ENCODE measurements at places on chromosomes 12 and 14. TPM values are rescaled to one million over a fixed set of nuclear protein-coding genes. Genes with fewer than 3 reads are reported as not detected.

- peak; percentile 61 for DNase-seq
These were observed 24.5 kb downstream of the FIGNL2 start for GRCh38 chr12:51823875-51824565.

DNA sequence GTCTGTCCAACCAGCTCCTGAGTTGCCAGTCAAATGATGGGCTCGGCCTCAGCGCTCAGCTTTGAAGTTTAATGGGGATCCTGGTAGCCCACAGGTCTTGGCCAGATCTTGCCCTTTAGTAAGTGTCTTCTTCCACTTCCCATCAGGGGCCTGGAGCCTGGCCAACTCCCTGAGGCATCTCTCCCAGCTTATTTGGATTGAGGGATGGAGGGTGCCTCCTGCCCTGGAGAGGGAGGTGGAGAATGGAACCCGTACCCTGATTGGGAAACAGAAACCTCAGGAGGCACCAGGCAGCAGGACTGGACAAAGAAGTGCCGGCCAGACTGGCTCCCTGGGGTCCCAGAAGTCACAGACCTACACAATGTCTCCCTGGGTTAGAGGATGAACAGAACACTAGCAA, 40.5 kb upstream of the LTBP2 start:
- DNase-seq: no peak

- DNase-seq: no peak
These were observed 4.0 kb downstream of the TRIP11 start for GRCh38 chr14:92035890-92036289.

- no peak for DNase-seq
These were observed 61.3 kb downstream of the ARF6 start for GRCh38 chr14:49954171-49954631.

DNA sequence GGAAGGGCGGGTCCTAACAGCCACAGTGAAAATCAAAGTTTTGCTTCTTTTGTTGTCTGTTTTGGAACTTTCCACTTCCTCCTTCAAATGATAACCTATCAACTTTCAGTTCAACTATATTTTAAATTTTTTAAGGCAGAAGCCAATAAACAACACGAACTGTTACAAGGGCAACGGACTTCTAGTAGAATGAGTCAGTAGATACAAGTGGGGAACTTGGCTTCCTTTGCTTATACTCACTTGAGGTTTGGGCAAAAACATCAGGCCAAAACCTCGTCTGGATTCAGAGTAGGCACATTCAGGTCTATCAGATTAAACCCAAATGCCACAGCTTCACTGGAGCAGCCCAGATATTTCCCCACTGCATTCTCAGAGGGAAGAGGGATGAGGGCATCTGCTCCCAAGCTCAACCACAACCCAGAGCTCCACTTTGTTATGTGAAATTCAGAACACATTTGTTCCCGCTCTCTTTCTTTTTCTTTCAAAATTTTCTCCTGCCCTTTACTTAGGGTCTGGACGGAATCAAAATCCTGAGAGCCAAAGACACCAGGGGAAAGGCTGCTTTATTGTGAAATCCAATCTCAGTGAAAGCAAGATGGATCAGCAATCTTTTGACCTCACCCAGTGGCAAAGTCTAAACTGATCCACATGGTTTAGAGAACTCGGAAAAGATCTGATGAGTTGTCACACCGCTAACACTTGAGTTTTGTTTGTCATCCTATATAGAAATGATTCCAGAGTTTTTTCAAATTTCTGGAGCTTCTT, 152.5 kb upstream of the BTG1 start:
- no peak for DNase-seq

DNA sequence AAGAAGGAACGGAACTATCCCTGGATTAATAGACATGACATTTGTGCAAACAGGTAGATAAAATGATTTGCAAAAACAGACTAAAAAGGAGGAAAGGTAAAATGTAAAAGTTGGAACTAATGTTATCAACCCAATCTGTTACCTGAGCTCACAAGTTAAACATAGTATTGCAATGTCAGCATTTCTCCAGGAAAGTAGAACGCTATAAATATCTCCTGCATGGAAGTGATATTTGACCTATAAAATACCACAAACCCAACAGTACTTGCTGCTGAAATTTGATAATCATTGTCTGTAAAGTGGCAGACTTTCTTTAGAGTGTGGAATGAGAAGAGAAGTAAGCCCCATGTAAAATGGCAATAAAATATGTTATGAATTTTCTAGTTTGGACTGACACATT, 1435.7 kb downstream of the LRFN5 start:
- DNase-seq: no peak

DNA sequence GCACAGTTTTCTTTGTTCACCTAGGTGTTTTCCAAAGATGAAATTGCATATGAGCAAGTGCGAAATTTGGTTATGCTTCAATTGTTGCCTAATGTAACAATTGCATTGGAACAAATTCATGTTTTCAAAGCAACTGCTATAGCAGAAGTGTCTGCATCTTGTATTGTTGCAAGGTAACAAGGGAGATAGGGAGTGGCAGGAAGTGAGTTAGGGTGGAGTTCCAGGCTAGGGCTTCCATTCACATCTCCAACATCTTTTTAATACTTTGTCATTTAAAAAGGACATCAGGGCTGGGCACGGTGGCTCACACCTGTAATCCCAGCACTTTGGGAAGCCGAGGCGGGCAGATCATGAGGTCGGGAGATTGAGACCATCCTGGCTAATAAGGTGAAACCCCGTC, 312.3 kb upstream of the E2F7 start:
- DNase-seq: no peak

DNA sequence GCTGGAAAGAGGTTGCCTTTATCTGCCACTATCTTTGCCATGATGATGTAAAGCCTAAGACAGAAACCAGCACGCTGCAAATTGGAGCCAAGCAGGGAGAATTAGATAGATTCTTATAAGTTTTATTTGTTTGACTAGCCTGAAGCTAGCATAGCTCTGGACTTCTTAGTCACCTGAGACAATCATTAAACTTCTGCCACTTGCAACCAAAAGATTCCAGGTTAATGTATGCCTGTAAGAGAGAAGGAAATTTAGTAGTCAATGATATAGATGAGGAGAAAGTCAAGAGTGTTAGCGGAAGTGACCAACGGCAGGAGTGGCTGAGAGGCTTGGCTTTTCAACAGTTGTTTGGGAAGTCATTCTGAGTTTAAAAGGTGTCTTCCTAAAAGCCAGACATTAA, 1106.6 kb downstream of the VRK1 start:
- DNase-seq: no peak

GRCh38 chr14:65252482-65253255, 150.4 kb upstream of the MAX start:
- no peak for DNase-seq

- DNase-seq: no peak
These were observed 142.1 kb downstream of the RAD51B start for GRCh38 chr14:67961676-67962075.

GRCh38 chr14:58066115-58066514, 85.9 kb downstream of the ARMH4 start:
- no peak for DNase-seq

- no peak for DNase-seq
These were observed 29.7 kb downstream of the NOS1 start for GRCh38 chr12:117331691-117332090.

DNA sequence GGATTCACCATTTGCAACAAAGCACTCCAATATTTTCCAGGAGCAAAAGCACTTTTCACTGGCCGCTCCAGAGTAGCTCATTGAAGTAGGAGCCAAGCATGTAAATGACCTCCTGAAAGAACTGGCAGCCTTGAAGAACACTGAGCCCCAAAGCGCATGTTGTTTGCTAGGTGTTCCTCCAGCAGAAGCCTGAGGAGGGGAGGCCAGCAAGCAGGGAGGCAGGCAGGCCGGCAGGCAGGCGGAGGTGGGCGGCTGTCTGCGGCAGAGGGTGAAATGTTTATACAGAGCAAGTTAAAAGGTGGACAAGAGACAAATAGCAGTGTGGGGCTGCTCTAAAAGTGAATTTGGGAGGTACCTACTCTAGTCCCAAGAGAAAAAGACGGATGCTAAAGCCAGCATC, 439.4 kb downstream of the CCDC91 start:
- no peak for DNase-seq

DNA sequence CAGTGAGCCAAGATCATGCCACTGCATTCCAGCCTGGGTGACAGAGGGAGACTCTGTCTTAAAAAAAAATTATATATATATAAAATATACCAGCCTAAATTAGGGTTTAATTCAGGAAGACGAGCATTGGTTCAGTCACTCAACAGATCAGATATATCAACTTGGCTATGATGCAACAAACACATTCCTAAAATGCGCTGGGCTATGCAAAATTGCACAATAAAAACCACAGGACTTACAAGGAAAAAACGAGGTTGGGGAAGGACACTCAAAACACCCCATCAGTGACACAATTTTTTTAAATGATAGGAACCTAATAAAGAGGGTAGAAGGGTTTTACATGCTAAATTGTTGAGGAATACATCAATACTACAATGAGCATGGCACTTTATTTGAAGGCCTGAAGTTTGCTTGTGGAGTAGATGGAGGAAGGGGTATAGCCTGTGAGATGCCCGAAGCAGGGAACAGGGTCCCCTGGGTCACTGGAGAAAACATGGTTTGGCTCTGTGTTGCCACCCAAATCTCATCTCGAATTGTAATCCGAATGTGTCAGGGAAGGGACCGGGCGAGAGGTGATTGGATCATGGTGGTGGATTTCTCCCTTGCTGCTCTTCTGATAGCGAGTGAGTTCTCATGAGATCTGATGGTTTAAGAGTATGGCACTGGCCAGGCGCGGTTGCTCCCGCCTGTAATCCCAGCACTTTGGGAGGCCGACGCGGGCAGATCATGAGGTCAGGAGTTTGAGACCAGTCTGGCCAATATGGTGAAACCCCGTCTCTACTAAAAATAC, 71.2 kb downstream of the TNFAIP2 start:
- peak; percentile 21 for DNase-seq

DNA sequence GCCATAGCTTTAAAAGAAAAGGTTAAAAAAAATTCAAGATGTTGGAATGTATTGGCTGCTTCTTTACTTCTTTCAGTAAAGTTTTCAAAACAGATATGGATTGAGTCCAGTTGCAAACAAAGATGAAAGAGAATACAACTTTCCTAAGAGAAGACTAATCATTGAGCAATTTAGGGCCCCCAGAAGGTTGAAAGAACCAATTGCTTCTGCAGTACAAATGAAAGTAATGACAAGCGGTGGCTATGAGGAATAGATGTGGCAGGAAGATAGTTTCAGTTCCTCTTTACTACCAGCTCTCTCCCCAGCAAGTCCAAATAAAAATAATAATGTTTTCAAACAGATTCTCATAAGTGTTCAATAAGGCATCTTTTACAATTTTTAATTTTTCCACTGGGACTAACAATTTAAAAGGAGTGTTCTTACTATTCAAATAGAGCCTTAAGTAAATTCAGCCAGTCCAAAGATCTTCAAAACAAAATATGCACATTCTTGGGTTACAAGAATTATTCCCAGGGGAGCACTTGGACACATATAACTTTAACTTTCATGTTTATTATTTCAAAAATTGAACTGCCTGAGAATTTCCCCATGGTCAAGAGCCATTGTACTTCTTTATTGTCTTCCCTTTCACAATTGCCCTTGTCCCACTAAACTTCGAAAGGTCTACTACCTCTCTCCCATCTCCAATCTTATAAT, 62.3 kb upstream of the PPP1R12A start:
- DNase-seq: no peak

- no peak for DNase-seq
These were observed 1.5 kb downstream of the COX16 start for GRCh38 chr14:70357985-70358384.

DNA sequence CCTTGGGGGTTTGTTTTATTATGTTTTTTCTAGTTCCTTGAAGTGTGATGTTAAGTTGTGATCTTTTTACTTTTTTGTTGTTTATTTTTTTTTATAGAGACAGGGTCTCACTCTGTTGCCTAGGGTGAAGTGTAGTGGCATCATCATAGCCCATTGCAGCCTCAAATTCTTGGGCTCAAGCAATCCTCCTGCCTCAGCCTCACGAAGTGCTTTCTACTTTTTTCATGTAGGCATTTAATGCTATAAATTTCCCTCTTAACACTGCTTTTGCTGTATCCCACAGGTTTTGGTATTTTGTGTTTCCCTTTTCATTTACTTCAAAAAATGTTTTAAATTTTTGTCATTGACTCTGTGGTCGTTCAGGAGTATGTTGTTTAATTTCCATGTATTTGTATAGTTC, 26.6 kb upstream of the PRPF39 start:
- DNase-seq: no peak

DNA sequence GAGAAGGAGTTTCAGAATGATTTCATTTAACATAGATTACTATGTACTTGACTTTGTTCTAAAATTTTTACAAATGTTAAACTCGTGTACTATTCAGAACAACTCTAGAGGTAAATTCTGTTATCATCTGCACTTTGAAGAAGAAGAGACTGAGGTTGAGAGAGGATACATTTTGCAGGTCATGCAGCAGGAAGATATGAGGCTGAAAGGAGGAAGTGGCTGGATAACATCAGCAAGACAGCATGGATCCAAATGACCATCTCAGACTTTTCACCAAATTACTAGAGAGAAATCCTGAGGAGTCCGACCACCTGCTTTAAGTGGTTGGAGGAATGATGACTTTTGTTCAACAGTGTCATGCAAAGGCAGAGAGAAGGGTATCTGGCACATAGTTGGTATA, 84.9 kb downstream of the ASCL4 start:
- no peak for DNase-seq

DNA sequence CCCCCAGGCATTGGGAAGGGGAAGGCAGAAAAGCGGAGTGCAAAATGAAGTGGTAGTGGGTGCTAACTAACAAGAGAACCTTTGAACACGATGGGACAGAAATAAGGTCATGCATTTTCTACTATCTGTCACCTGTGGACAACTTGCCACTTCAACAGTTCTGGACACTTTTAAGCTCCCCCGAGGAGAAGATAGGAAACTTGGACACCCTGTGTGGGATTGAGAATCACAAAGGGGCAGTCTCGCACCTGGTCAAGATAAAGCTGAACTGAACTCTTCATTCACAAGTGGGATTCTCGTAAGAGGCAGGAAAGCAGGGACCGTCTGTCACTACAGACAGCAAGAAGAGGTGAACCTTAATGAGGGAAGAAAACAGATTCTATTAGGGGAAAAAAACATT, 51.6 kb downstream of the EIF2S3B start:
- DNase-seq: no peak

DNA sequence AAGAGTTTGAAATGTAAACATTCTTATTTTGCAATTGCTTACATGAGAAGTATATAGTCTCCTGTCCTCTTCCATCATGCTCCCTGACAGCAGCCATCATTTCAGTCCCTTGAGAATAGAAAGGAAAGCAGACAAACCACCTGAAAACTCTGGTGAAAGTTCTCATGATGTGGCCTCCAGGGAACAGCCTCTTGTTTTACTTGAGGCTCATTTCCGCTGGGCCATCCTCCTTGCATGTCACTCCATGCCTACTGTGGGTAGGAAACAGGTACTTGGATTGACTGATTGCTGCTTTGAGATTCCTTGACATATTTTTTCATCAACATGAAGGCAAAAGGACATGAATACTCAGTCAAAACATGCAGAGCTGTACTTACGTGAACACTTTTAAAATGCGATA, 6.0 kb downstream of the SYT1 start:
- DNase-seq: no peak

GRCh38 chr12:41531147-41531829, 343.2 kb downstream of the PDZRN4 start:
- no peak for DNase-seq

TCP11L2 gene
- 3.6 TPM for total RNA-seq

GPR68 gene
- total RNA-seq: 0.48 TPM

OR4Q2 gene
- total RNA-seq: not detected

OTUB2 gene
- total RNA-seq: 0.53 TPM

CTDSP2 gene
- 27.5 TPM for total RNA-seq

DAO gene
- total RNA-seq: not detected

FGD4 gene
- 2.3 TPM for total RNA-seq

Measured in A172 (cell line).